ENCODE measurements at places on chromosomes 11 and 22.

DNA sequence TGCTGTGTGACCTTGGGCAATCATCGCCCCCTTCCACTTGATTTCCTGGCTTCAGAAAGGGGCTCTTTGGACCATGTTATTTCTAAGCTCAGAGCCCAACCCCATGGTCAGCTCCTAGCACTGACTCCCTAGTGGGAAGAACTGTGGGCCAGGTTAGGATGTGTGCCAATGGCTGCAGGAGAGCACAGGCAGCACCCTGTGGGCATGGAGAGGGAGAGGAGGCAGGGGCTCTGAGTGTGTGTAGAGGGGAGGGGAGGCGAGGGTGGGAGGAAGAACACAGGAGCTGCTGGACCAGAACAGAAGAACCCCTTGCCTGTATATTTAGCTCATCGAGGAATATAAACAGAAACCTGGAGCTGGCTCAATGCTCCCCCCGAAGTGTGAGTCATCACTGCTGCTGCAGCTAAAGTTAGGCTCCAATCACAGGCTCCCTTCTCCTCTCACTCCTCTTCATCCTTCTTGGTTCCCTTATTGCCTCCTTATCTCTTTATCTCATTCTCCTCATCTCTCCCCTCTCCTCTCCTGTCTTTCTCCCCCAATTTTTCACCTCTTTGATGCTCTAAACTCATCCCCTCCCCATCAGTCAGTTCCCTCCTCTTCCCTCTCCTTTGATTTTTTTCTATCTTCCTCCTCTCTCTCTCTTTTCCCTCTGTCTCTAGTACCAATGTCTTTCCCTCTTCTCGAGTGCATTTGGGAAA lies 14.5 kb upstream of the RPS19BP1 start:
- DNase-seq: peak; percentile 66

GRCh38 chr11:62034036-62034338 lies 66.6 kb upstream of the FTH1 start:
- DNase-seq: no peak

- DNase-seq: no peak
Observed at GRCh38 chr11:724049-724777, 18.2 kb downstream of the EPS8L2 start.

GRCh38 chr22:20206709-20207215 lies 55.9 kb upstream of the CCDC188 start:
- DNase-seq: peak; percentile 32

DNA sequence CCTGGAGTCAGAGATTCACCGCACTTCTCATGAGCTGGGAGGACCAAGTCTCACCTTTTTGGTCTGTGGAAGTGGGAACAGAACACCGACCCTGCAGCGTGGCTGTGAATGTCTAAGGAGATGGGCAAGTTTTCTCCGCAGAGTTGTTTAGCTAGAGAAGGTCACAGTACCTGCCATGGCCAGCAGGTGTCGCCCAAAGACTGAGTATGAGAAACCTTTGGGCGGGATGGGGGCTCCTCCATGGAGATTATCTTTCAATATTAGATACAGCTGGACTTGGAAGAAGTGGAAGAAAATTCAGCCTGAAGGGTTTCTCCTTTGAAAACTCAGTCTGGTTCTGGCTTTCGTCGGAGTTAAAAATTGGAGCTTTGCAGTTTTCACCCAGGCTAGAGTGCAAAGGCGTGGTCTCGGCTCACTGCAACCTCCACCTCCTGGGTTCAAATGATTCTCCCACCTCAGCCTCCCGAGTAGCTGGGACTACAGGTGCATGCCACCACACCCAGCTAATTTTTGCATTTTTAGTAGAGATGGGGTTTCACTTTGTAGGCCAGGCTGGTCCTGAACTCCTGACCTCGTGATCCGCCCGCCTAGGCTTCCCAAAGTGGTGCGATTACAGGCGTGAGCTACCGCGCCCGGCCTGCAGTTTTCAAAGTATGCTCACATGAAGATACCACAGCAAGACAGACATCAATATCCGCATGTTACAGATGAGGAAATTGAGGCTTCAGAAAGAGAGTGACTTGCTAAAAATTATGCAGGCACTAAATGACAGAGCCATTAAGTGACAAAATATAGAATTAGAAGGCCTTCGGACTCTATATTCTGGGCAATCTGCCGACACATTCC lies 10.7 kb upstream of the DSCAML1 start:
- no peak for DNase-seq

DNA sequence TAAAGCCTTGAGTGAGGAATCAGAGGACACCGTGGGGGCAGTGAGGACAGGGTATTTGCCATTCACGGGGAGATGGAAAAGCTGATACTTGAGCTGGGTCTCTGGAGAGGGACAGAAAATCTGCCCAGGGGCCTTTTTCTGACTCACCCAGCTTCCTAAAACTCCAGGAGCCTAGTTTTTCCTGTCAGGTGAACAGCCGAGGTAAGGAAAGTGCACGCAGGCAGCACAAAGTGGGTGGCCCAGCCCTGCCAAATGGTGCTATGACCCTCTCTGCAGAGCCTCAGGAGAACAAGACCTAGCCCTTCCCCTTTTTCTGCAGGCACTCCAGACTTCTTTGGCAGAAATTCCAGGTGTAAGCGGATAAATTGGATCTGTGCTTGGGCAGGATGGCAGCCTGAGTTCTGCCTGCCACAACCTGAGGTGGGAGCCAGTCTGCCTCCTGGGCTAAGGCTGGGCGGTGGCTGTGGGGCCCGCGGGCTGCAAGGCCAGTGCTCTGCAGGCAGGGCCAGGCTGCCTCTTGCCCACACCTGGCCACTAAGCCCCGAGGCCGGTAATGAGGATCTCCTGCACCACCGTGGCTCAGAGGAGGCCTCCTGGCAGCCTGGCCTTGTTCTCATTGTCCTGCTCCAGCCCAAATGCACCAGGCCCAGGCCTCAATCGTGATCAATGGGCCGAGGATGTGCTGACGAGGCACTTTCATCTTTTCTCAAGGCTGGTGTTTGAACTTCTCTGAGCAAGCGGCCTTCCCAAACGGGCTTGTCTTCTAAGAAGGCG lies 72.9 kb upstream of the LMO1 start:
- no peak for DNase-seq

GRCh38 chr22:44131989-44132685 lies 48.6 kb upstream of the PARVG start:
- no peak for DNase-seq
